ENCODE measurements at places on chromosomes 6 and 20. TPM values are rescaled to one million over a fixed set of nuclear protein-coding genes. Genes with fewer than 3 reads are reported as not detected.

Gene OR2J3
- not detected for total RNA-seq

Gene SLPI
- total RNA-seq, result not detected

Gene CLPSL1
- not detected for total RNA-seq

Gene SNAP91
- 0.35 TPM for total RNA-seq

Gene HTR1E
- not detected for total RNA-seq

Gene LHFPL5
- total RNA-seq, result not detected

Gene CRISP3
- not detected for total RNA-seq

Gene PTCRA
- 0.24 TPM for total RNA-seq

Gene MTFR2
- 13.6 TPM for total RNA-seq

Gene STK35
- 18.9 TPM for total RNA-seq

Gene OSBPL2
- total RNA-seq, result 24.1 TPM

Gene GJA10
- total RNA-seq, result not detected

Gene GNMT
- total RNA-seq, result 1.2 TPM

Gene KHDRBS2
- total RNA-seq, result not detected

Gene GCM1
- total RNA-seq, result not detected

Gene TMX4
- total RNA-seq, result 18.2 TPM
